Hepatic stellate cell (primary cell): ENCODE measurements at places on chromosomes 11 and 22.

DNA sequence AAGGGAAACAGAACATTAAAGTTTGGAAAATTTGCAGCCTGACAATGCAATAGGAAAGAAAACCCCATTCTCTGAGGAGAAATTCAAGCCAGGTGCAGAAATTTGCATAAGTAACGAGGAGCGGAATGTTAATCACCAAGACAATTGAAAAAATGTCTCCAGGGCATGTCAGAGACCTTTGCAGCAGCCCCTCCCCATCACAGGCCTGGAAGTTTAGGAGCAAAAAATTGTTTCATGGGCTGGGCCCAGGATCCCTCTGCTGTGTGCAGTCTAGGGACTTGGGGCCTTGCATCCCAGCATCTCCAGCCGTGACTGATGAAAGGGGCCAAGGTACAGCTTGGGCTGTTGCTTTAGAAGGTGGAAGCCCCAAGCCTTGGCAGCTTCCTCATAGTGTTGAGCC lies 780.2 kb downstream of the LRRC4C start:
- no peak for DNase-seq

DNA sequence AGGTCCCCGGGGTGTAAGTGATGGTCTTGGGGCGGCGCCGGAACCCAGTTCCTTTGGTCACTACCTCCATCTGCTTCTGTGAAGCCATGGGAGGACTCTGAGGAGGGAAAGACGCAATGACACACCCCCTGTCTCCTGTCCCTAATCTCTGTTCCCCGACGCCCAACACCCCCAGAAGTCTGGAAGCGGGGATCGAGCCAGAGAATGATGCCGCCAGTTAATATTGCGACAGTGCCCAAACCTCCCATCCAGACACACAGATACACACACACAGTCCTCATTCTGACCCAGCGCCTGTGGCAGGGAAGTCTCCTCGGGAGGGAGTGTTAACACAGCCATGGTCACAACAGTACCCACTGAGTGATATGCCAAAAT lies 352 bp downstream of the C22orf23 start:
- no peak for DNase-seq

GRCh38 chr22:49922484-49922883 lies 4.0 kb downstream of the CRELD2 start:
- no peak for DNase-seq

DNA sequence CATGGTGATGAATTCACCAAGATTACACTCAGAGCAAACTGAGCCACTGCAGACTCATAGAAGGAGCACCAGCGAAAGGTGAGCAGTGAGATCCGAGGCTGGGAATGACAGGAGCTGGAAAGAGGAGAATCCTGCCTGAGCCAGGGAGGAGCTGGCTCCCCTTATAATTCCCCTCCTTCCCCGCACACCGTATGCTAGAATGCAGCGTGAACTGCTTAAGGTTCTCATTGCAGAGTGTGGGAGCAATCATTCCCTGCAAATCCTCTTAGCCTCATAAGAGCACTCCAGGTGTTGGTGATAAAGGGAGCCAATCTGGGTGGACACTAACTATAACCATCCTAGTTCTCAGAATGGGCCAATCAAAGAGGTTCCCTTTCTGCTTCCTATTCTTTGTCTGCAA lies 127.6 kb upstream of the TEAD1 start:
- DNase-seq, result no peak
